Endodermal cell (in vitro differentiated cells): ENCODE measurements at places on chromosomes 4 and X. TPM values are rescaled to one million over a fixed set of nuclear protein-coding genes. Genes with fewer than 3 reads are reported as not detected.

MAP7D2 gene
- 1.1 to 3.0 TPM (median 1.9 TPM) in 3 replicates for total RNA-seq

- H3K27ac ChIP-seq: no peak overlapping the region
- no peak overlapping the region for H3K4me3 ChIP-seq
- no peak for DNase-seq
Measured at GRCh38 chr4:93384887-93385286, 443.7 kb upstream of the ATOH1 start.

GRCh38 chrX:1686642-1687041, 71.8 kb downstream of the ASMT start:
- no peak for DNase-seq
- no peaks in the 10 kb centered on the region for H3K4me1 ChIP-seq
- no peaks in the 10 kb centered on the region for H3K36me3 ChIP-seq
- peak overlapping the region; percentile 16 for H3K27ac ChIP-seq
- H3K4me3 ChIP-seq: no peak overlapping the region

AMBN gene
- total RNA-seq: not detected in 2 replicates

DNA sequence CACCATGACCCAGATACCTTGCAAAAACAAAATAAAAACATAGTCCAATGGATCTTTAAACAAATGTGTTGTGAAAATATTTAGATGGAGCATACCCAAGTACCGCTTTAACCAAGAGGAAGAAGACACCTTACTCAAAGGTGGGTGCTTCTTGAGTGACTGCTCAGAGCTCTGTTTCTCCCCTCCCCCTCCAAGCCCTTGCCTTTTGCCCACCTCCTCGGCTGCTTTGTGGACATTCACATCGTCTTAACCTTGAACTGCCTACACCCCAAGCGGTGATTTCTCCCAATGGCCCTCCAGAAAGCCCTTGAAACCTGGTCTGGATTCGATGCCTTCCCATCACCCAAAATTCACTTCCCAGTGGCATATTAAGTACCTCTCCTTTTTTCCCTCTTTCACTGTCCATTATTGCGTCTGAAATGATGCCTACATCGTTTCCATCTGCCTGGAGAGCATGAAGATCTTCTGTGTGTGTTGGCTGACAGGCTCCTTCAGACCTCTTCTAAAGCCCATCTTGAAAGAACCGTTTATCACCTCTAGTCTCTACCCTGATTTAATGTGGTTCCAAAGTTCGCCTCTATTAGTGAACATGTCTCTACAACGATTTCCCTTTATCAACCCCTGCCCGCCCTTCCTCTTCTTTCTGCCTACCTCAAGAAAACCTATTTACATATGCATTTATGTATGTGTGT, 968 bp downstream of the GPRIN3 start:
- no peak for DNase-seq
- H3K36me3 ChIP-seq: no peaks in the 10 kb centered on the region
- H3K27me3 ChIP-seq: peaks cover 28% of the 10 kb centered on the region
- H3K4me3 ChIP-seq: peak overlapping the region; percentile 81

GRCh38 chr4:170497112-170497511, 407.4 kb upstream of the AADAT start:
- no peaks in the 10 kb centered on the region for H3K36me3 ChIP-seq
- H3K4me3 ChIP-seq: no peak overlapping the region
- H3K27ac ChIP-seq: no peak overlapping the region
- no peaks in the 10 kb centered on the region for H3K27me3 ChIP-seq

DNA sequence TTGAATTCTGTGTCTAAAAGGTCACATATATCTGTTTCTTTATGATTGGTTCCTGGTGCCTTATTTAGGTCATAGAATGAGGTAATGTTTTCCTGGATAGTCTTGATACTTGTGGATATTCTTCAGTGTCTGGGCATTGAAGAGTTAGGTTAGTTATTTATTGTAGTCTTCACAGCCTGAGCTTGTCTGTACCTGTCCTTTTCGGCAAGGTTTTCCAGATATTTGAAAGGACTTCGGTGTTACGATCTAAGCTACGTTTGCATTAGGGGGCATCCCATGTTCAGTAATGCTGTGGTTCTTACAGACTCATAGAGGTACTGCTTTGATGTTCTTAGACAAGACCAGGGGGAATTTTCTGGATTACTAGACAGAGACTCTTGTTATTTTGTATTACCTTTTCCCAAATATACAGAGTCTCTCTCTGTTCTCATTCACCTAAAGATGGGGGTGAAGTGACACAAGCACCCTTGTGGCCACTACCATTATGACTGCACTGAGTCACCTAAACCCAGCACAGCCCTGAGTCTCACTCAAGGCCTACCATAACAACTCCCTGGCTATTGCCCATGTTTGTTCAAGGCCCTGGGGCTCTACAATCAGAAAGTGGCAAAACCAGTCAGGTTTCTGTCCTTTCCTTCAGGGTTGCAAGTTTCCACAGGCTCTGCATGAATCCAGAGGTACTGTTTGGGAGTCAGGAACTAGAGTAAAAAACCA, 30.1 kb upstream of the CYSLTR1 start:
- H3K27me3 ChIP-seq: no peaks in the 10 kb centered on the region
- H3K4me3 ChIP-seq: no peak overlapping the region
- DNase-seq: no peak
- H3K27ac ChIP-seq: no peak overlapping the region
- no peaks in the 10 kb centered on the region for H3K4me1 ChIP-seq

SLIT2 gene
- 3.2 to 3.6 TPM (median 3.4 TPM) in 3 replicates for total RNA-seq

DGAT2L6 gene
- not detected in 3 replicates for total RNA-seq
